Stimulated activated naive CD8-positive, alpha-beta T cell treated with anti-CD3 and anti-CD28 coated beads, Interleukin-15, amount 100 ng/mL, for 72 hours (primary cell): ENCODE measurements at places on chromosomes 6 and 20.
A peak's percentile ranks its signal among the peaks of the same experiment; 100 is the strongest.

GRCh38 chr20:63737695-63737944, 1.2 kb downstream of the LIME1 start:
- peak; percentile 39 for DNase-seq

GRCh38 chr6:71489736-71490135, 201.1 kb downstream of the OGFRL1 start:
- no peak for DNase-seq

DNA sequence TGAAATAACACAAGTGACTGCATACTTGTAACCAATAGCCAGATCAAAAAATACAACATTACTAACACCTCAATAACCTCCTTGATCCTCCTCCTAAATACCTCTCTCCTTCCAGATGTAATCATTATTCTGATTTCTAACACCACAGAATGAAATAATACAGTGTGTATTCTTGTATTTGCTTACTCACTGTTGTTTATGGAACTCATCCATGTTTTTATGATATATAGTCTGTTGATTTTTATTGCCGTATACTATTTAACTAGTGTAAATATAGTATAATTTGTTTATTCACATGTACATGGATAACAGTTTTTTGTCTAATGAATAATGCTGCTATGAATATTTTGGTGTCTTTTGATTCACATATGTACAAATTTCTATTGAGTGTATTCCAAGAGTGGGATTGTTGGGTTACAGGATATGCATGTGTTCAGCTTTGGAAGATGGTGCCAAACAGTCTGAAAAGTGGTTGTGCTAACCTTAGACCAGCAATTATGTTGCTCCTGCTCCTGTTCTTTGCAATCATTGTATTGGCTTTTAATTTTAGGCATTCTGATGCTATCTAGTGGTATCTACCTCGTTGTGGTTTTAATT, 11.5 kb downstream of the TTK start:
- DNase-seq = no peak

- no peak for DNase-seq
Observed at GRCh38 chr6:156662025-156662445, 115.1 kb upstream of the ARID1B start.

- no peak for DNase-seq
Observed at GRCh38 chr6:152050451-152051195, 243.1 kb downstream of the ESR1 start.

DNA sequence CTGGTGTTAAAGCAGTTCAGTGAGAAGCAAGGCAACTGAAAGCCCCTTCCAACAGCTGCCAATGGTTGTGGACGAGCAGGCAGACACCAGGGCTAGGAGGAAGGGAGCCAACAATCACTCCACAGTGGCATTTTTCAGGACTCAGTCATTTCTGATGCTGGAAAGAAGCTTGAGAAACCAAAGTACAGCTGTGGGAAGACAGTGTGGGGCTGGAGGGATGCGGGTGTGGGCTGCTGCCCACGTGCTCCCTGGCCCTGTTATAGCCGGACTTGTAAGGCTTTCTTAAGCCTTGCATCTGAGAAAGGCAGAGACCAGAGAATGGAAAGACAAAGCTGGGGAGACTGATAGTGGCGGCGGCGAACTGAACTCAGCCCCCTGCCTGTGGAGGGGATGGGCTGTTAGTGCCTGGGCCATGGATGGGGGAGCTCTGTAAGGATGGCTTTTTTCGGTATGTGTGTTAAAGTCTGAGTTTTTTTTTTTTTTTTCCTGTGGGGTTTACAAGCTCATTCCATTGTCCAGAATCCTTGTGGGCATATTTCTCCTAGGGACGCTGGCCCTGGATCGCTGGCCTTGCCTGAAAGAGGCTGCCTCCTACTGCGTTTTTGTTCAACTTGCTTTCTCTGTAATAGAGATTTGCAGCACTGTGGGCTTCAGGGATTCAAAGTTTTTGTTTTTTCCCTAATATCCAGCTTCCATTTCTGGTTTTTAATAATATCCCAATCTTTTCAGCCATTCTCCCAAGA, 91.7 kb downstream of the GJA10 start:
- DNase-seq = no peak

- no peak for DNase-seq
Observed at GRCh38 chr6:16510245-16510644, 251.0 kb downstream of the ATXN1 start.

DNA sequence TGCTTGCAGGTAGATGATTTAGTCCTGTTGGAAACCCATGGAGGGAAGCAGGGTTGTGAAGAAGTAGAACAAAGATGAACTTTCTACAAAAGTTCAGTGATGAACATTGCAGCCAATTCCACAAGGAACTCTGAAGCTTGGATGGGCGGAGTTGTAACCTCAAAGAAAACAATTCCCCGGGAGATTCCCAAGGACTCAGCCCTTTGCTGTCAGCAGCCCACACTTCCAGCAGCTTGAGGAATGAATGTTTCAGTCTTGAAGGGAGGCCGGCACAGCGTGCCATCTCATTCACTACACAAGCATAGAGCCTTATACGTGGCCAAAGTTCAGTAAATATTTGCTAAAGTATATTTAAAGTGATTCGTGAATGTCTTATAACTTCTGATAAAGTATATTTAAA, 269.4 kb downstream of the NKAIN2 start:
- DNase-seq = no peak

DNA sequence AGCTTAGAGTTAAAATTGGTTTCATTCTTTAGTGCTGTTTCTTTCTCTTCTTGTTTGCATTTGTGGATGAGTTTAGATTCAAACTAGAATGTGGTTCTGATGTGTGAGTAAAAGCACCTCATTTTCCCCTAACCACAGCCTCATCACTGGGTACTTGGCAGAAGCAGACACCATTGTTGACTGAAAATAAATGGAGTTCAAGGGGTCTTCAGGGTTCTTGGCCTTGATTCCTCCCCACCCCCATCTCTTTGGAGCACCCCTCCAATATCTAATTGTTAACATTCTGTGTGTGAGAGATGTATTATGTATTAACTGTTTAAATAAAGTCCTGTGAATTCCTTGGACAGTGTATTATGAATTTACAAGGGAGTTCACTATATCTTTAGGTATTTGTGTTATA, 59.6 kb downstream of the JARID2 start:
- DNase-seq = no peak

DNA sequence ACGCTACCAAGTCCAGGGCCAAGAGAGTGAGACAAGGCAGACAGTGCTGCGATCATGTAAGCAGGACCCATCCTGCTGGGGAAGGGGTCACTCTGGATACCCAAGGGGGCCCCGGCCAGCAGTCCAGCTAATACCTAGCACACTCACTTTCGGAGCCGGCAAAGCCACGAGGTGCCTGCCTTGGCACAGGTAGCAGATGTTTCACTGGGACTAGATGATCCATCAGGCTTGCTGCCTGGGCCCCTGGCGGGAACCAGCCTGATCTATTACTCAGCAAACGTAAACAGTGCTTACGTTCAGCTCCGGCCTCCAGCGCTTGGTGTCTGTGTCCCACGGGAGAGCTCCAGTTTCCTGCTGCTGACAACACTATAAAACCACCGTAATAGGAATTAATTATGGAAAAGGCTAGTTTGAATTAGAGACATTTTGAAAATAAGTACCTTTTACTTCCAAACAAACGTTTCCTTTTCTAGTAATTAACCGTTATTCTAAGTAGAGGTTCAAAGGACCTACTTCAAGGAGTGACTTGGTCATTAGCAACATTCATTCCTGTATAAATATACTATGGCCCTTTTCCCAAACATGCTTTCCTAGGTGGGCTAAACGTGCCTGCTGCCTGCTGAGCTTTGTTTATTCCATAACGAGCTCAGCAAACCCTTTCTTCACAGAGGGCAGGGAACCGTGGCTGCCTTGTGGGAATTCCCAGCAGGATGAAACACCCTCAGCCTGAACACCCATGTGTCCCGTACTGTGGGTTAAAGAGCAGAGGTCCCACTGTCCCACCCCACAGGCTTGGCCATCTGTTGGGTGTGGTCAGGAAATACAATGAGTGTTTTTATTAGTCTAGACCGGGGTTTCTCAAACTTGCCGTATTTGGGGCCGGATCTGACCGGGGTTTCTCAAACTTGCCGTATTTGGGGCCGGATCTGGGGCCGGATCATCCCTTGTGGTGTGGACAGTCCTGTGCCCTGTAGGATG, 18.4 kb downstream of the SLC22A23 start:
- no peak for DNase-seq

- DNase-seq = no peak
Observed at GRCh38 chr20:33005908-33006775, 1.4 kb upstream of the BPIFB2 start.

- DNase-seq = no peak
Observed at GRCh38 chr6:39945626-39946025, 11.4 kb upstream of the MOCS1 start.

DNA sequence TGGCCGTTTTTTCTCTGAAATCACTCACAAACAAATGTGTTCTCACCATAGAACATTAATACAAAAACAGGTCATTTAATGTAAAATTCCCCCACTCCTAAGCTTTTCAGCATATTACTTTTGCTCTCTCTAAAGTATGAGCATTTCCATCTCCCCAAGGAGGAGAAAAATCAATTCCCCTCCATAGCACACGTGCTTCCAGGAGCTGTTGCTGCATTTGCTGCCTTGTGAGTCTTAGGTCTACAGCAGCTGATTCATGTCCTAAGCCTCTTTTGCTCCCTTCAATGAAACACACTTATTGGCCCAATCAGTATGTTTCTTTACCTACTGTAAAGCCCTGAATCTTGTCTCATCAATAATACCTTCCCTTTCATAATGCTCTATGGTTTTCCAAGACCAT, 6.4 kb upstream of the COL9A1 start:
- DNase-seq = no peak

GRCh38 chr20:17233626-17234025, 6.8 kb downstream of the PCSK2 start:
- no peak for DNase-seq

DNA sequence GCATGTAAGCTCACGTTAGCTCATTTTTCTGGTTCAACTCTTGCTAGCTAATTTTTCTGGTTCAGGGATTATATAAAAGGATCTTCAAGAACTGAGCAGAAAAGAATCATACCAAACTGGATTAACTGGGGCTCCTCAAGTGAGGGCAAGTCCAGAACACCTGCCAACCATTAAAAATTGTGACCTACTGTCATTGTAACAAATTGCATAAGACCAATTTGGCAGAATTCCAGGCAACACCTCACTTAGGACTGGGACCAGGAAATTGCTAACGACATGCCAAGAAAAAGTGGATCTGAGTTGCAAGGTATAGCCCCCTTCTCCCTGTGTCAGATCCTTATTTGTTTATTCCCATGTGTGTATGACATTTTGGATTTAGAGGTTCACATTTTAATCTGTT, 216.6 kb downstream of the HIVEP2 start:
- no peak for DNase-seq

- DNase-seq = no peak
Observed at GRCh38 chr6:166764473-166765233, 137.6 kb upstream of the RPS6KA2 start.
